Fibroblast of the aortic adventitia (primary cell): ENCODE measurements at places on chromosomes 11 and 22.

DNA sequence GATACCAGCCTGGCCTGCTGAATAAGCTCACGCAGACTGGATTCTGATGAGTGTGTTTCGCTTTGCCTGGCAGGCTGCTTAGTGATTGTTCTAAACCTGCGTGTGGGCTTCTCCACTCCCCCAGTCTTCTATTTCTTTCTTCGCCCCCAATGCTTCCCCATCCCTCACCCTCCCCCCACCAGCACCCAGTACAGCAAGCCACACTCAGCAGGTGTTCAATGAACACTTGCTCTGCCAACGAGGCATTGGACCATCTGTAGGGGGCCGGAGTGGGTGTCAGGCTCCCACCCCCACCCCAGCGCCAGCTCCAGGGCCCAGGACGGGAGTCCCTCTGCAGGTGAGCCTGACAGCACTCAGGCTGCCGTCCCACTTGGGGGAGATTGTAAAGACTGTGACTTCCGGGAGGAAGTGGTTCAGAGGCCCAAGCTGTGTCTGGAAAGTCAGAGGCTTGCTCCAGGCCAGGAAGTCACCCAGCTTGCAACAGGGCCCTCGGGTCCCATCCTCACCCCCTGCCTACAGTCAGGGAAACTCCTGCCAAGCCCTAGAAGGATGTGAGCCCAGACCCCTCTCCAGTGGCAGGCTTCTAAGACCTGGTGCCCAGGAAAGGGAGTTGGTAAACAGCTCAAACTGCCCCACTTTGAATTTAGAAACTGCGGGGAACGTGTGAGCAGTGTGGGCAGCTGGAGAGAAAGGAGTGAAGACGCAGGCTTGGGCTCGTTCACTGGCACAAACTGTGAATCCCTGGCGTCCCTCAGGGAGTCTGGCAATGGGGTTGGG lies 66.3 kb upstream of the PRDM11 start:
- DNase-seq = no peak

GRCh38 chr22:42068291-42068690 lies 2.3 kb downstream of the NAGA start:
- DNase-seq = no peak

DNA sequence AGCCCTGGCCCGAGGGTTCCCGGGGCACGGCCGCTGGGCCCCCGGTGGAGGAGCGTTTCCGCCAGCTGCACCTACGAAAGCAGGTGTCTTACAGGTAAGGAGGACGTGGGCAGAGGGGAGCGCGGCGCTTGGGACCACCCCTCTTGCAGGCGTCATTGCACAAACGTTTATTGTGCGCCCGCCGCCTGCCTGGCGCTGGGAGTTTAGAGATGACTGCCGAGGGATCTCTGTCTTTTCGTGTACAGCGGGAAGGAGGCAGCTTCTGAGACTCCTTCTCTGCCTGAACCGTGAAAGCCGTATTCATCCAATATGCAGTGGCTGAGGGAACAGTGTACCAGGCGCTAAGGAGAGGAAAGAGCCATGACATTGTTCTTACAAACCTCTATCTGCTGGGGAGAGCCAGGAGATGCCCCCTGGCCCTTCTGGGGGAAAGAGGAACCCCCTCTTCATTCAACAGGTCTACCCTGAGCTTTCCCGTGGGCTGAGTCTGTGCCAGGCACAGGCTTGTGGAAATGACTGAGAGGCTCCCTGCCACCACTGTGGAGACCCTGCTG lies 13.8 kb upstream of the DGKZ start:
- no peak for DNase-seq

DNA sequence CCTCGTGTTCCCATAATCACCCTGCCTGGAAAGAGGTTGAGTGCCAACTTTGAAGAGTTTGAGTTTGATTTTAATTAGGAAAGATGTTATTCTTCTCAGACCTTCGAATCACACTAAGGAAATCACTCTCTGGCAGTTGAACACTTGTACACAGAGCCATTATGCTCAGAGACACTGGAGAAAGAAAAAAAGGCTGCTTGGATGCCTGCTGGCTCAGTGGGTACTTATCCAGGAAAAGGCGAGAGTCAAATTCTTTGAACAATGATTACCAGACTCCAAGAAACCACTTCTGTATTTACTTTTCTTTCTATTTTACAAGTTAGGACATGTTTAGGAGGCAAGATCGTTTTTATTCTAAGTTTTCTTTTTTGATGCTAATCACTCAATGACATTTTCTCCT lies 438.5 kb upstream of the FAT3 start:
- DNase-seq = no peak

DNA sequence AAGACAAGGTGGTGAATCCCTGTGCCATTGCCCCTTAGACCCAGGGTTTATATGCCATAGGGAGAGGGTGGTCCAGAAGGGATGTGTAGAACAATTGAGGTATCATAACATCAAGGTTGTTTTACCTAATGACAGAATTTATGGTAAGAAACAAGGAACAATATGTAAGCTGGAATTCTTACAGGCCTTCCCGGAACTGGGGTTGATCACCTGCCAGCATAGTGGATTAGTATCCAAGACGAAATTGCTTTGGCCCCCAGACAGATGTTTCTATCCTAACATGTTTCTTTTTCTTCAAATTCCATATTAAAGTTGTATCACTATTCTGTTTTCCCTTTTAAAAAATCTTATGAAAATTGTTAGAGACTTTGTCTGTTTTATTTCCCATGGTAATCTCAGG lies 343.8 kb upstream of the ANO3 start:
- DNase-seq = peak; percentile 33

GRCh38 chr11:126343051-126343450 lies 12.4 kb upstream of the ST3GAL4 start:
- DNase-seq = no peak

GRCh38 chr22:22944268-22944985 lies 56.8 kb downstream of the IGLL5 start:
- DNase-seq = no peak

DNA sequence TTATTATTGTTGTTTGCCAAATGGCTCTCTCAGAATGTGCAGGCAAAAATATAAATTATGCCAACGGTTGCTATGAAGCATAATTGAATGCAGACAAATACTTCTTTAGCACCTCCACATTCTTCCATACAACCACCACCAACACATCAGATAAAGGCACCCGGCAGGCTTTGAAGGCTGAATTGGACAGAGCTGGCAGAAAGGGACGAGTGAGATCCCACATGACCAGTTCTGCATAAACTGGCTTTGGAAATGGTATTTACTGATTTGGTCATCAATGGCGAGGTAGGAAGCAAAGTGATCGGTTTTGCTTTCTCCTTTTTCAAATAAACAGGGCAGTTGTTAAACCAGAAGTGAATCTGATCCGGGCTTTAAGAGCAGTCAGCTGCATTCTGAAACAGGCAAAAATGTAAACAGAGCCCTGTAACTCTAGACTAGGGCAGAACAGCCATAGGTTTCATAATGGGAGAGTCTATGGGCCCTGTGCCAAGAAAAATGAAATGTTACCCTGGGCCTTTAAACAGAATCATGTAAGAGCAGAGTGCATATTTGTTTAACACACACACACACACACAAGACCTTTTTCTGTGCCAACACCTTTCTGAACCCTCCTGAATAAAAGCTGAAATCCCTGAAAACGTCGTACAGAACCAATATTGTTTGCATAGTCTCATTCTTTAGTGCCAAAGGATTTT lies 97.7 kb downstream of the MPPED2 start:
- DNase-seq = peak; percentile 28

DNA sequence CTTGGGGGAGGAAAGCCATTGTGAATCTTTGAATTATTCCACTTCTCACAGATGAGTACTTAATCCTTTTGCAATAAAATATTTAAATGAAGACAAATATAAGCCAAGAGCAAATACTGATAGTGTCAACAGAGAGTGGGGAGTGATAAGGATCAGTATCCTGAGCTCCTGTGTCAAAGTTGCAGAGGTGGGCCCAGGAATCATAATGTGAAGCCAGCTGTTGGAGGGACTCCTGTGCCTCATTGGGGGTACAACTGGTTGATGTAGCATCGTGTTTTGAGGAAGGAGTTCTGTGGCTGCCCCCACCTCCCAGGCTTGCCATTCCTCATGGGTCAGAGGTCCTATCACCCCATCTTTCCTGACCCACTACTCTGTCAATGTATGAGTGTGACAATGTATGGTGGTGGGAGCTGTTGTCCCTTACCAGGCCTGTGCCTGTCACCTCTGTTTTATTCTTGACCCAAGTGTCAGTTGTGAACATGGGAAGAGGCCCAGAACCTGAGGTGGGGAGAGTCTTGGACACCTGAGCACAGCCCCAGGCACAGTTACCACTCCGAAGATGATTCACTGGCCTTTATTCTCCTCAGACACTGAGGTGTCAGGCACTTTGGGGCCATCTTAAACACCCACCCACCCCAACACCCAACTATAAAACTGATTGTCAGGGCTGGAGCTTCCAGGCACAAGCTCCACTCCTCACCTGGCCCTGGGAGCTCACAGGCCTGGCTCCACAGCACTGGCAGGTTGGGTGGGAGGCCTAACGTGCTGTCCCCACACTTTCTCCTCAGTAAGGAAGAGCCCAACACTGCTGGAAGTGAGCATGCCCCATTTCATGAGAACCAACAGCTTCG lies 38.4 kb downstream of the KCNQ1OT1 start:
- DNase-seq = no peak

DNA sequence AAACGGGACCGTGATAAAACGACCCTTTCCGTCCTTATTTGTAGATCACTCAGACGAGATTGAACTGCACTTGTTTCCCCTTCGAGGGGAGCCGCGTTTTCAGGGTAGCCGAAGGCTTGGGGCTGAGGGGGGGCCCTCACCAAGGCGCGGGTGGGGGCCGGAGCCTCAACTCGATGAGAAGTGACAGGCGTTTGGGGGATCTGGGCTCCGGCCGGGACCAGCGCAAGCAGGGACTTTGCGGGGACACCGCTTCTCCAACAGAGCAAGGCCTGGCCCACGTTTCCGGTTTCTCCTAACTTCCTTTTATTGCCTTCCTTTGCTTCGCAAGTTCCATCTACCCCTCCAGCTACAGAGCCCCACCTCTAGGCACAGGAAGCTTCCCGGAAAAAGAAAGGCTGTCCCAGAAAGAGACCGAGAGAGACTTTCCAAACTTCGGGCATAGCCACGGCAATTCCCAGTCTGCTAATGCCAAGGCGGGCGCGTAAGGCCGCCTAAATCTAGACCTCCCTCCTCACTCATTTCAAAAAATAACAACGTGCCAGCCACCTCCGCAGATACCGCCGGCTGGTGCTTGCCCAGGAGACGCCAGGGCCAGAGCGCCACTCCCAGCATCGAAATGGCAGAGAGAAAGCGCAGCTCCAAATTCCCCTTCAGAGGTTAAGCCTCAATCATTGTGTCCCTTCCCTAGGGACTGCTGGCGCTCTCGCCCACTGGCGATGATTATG lies 6.6 kb downstream of the PAX6 start:
- DNase-seq = no peak

GRCh38 chr11:72223615-72224563 lies 678 bp upstream of the INPPL1 start:
- peak; percentile 68 for DNase-seq

DNA sequence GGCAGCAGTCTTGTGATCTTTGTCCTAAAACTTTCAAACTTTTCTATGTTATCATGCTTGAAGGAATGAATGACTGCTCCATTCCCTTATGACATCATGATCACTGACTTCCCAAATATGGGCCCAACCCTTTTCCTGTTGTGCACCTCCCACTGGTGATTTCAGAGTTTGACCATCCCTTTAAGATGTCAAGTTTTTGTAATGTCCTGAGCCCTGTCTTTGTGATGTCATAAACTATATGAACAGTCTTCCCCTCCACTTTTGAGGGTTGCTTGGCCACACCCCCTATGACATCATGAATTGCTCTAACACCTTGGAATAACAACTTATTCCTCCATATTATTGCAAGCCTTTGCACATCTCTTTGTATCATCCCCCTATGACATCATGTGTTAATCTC lies 16.5 kb upstream of the NUCB2 start:
- peak; percentile 48 for DNase-seq

- DNase-seq = no peak
Observed at GRCh38 chr11:125554038-125554437, 15.2 kb upstream of the EI24 start.

- no peak for DNase-seq
Observed at GRCh38 chr11:13336246-13336878, 58.8 kb downstream of the BMAL1 start.

DNA sequence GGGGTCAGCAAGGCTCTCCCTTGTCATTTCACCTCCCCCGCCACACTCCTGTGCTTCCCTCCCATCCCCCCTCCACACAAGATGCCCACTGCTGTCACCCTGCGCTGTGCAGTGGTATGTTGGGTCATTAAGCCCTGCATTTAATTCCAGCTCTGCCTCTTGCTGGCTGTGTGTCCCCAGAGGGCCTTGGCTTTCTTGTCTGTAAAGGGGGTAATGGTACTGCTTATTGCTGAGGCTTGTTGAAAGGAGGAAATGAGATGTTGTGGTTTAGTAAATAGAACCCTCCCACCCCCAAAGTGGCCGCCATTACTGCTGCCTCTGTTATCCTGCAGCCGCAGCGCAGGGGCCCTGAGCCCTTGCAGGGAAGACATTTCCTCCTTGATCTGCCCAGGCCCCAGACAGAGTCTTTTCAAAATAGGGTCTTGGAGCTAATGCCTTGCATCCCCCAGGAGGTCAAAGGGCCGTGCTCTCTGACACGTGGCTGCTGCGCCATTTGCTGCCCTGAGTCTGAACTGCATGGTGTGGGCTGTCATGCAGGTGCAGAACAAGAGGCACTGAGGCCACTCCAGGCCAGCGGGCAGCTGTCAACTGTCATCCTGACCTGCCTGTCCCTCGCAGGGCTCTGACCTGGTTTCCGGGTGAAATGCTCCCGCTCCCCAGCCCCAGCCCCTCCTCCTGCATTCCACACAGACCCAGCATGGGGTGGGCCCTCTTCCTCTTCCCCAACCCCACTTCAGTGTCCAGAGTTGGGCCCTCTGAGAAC lies 18.7 kb downstream of the PVALB start:
- DNase-seq = no peak

DNA sequence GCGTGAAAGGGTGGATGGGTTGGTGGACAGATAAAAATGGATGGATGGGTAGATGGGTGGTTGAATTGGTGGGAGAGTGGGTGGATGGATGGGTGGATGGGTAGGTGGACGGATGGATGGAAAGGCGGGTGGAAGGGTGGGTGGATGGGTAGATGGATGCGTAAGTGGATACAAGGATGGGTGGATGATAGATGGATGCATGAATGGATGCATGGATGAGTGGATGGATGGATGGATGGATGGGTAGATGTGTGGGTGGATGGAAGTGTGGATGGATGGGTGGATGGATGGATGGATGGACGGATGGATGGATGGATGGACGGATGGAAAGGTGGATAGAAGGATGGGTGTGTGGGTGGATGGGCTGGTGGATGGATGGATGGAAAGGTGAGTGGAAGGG lies 77.0 kb upstream of the GRK3 start:
- DNase-seq = no peak

GRCh38 chr11:22416462-22416861 lies 78.3 kb downstream of the SLC17A6 start:
- DNase-seq = no peak

- DNase-seq = no peak
Observed at GRCh38 chr11:134030853-134031252, 38.0 kb upstream of the JAM3 start.
